ENCODE measurements at places on chromosomes 4 and X.
A peak's percentile ranks its signal among the peaks of the same experiment; 100 is the strongest.

- peak; percentile 98 for DNase-seq
Measured at GRCh38 chr4:140839888-140840790, 84.0 kb upstream of the TBC1D9 start.

DNA sequence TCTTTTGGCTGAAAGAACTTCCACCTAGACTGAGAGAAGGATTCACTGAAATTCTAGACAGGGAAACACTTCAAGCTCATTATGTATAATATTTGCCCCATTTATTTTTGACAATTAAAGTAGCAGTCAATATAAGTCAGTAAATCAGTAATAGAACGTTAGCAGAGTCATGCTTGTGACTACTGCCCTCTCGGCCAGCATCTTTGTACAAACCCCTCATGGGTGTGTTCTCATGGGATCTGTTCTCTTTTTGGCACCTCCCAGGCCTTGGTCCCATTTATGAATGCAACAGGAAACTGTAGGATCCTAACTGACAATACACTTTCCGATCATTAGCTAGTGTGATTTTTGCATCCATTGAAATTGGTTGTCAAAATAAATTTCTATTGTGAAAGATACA lies 2.9 kb downstream of the MSL3 start:
- no peak for DNase-seq

DNA sequence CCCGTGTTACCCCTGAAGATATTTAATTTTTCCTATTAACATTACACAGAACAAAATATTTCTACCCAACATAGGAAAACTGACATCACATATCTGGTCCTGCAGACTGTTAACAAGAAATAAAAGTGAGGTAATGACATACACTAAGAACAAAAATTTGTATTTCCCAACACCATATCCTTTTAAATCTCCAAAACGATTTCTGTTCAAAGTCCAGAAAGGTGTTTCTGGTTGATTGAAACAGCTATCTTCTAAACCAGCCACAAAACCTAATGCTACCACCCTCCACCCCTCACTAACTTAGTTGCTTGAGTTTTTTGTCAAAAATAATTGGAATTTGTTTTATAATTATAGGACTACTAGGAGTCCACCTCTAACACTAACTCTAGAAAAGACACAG lies 7.1 kb downstream of the ANKRD50 start:
- DNase-seq = no peak

GRCh38 chr4:100286636-100287035 lies 96.4 kb upstream of the DDIT4L start:
- no peak for DNase-seq

DNA sequence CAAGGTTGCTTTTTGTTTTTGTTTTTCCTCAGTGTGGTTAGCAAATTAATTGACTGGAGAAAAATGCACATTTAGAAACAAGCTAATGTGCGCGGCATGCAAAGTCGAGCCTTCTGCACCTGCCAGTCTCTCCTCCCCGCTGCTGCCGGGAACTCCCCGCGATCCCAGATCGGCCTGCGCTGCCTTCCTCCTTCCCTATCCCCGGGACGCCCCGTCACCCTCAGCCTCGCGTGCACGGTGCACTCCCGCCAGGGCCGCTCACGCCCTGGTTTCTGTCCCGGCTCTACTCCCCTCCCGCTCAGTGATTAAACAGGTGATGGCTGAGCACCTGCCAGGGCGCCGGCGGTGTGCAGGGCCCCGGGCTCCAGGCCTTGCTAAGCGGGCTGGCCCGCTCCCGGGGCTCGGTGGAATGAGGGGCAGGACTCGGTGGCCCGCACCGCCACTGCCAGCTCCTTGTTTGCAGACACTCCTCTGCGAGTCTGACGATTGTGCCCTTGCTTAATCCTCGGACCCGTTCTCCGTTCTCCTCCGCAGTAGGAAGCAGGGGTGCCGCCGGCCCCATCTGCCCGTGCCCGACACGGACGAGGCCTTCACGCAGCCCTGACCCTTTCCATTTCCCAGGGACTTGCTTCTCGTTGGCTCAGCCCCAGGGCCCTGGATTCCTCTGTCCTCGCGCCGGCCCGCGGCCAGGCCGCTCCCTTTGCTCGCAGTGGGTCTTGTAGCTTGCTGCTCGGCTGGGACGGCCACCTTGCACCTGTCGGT lies 143.4 kb downstream of the TRIML1 start:
- DNase-seq = no peak

DNA sequence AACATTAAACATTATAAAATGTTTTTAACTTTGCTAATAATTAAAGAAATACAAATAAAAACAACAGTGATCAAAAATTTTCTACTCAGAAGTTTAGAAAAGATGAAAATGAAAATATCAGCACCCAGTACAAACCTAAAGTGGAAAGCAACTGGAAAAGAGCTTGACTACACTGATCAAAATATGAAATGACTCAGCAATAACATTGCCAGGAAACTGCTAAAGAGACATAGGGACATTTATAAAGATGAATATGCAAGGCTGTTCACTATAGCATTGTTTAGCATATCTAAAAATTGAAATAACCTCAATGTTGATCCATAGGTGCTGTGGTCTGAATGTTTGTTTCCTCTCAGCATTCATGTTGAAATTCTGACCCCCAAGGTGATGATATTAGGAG lies 88.5 kb upstream of the NOCT start:
- no peak for DNase-seq

DNA sequence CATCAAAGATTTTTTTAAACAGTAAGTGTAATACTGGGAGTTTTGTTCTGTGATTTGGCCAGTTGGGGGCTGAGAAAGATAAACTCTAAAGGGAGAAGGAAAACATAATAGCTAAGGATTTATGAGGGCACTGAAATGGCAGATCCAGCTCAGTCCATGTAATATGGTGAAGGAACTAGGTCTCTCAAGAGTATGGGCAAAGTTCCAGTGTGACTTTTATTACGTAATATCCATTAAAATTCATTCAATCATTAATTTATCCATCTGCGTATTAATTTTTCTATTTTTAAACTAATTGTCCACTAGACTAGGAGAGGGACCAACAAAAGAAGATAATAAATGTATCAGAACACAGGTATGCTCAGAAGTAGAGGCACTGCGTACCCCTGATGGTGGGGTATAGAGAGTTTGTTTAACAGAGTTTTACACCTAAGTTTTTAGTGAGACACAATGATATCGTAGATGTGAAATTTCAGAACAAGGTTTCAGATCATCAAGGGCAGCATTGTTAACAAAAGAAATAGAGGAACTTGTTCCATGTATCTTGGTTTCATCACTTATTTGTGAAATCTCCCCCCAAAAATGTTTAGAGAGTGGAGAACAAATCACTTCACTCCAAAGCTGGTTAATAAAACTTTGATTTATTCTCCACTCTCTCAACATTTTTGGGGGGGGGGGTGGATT lies 351.1 kb downstream of the GRXCR1 start:
- DNase-seq = no peak

All from umbilical cord (tissue), 2 donors.